ENCODE measurements at places on chromosomes 5 and 9.

DNA sequence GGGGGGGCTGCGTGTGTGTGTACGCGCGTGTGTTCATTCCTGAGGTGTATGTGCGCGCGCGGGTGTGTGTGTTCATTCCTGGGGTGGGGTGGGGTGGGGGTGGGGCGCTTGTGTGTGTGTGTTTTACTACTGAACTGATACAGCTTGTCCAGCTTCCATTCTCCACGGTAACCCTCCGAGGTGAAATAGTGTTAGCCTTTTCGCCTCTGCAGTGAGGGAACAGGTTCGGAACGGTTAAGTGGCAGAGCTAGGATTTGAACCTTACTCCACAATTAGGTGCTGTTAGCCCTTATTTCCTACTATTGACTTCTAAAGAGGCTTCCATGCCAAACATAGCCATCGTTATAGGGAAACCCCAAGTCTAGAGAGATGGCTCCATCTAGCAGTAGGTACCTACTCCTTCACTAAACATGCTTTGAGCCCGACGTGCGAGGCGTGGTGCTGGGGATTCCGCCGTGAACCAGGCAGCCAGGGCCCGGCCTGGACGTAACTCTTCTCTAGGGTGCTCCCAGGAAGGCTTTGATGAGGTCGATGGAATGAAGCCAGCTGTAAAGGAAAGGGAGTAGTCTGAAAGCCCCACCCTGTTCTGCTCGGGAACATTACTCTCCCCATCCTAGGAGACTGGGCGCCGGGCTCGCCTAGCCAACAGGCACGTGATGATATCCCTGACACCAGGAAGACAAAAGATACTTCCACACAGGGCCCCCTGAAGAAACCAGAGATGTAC, 782 bp upstream of the SKP1 start:
- peak; percentile 40 for DNase-seq

GRCh38 chr9:83219154-83219923, 156.4 kb upstream of the RASEF start:
- peak; percentile 88 for DNase-seq

GRCh38 chr5:143636931-143637528, 174.9 kb upstream of the HMHB1 start:
- no peak for DNase-seq

- DNase-seq, result no peak
Observed at GRCh38 chr5:58330781-58331180, 129.1 kb downstream of the PLK2 start.

DNA sequence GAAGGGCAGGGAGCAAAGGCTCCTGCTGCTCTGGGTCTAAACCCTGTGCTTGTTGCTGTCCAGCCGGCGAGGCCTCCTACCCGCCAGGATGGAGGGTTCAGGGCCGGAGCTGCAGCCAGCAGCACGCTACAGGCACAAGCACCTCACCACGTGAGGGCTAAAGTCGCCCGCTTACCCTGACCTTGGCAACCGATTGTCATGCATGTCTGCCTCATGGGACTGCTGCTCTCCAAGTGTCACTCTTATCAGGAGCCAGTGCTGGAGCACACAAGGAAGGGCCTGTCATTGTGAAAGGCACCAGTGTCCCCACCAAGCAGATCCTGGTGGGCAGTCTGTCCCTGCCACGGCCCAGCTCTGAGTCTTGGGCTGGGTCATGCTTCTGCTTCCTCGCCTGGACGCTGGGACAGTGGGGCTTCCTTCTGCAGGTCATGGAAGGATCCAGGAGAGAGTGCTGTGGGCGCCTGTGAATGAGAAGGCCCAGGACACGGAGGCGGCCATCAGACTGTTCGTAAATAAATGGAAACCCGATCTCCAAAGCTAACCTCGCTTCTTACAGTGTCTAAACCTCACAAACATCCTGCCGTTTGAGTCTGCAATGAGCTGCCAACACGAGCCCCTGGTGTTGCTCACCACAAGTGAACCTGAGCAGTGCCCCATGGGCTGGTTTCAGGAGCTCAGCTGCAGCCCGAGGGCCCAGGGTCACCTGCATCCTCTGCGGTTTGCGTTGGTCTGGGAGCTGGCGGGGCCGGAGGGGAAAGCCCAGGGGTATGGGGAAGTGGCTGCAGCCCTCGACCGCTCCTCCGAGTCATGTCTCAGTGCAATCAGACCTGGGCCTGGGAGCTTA, 58.2 kb upstream of the RXRA start:
- DNase-seq, result no peak

- DNase-seq, result no peak
Observed at GRCh38 chr9:37421914-37422288, 595 bp upstream of the GRHPR start.

DNA sequence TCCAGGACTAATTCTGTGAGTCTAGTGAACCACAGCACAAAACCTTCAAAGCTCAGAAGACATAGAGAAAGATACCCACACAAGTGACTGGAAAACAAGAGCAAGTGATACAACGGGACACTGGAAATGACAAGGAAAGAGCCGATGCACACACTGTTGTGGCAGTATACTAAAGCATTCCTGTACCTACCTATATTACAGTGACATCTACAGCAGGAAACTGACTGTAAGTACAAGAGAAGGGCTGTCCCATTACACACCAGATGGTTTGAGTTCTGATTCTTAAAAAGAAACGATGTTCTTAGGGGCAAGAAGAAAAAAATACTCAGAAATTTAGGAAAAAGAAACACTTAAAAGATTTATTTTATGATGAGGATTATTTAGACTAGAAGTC, 18.5 kb downstream of the TMEM245 start:
- DNase-seq, result no peak

DNA sequence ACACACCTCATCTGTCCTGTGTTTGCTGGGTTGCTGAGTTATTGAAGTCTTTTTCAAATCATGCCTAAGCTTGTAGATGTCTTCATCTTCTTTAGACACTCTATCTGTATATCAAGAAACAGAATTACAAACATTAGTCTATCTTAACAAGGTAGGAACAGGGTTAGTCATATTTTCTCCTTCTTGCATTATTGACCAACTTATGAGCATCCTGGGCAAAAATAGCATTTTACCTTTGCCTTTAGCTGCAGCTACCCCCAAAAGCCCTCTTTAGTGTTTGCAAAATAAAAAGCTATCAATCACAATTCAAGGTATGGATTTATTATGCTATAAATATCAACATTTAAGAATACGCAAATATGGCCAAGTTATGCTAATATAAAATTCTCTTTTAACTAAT, 3.4 kb downstream of the PLK2 start:
- no peak for DNase-seq

- DNase-seq, result no peak
Observed at GRCh38 chr5:154286557-154286956, 96.0 kb downstream of the GALNT10 start.

DNA sequence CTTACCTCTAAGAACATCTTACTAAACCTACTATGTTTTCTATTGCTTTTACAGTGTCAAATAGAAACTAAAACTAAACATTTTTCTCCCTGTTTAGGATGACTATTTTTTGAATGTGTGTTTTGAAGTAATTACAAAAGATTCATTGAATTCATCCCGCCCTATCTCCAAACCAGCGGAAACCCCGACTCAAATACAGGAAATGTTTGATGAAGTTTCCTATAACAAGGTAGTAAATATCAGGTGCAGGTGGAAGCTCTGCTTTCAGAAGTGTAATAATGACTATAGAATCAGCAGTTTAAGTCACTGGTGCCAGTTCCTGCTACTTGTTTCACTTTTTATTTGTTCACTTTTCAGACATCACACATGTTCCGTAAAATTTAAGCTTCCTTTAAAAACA, 20.0 kb downstream of the ERAP2 start:
- DNase-seq, result no peak

- no peak for DNase-seq
Observed at GRCh38 chr5:88954511-88954910, 71.5 kb upstream of the MEF2C start.

DNA sequence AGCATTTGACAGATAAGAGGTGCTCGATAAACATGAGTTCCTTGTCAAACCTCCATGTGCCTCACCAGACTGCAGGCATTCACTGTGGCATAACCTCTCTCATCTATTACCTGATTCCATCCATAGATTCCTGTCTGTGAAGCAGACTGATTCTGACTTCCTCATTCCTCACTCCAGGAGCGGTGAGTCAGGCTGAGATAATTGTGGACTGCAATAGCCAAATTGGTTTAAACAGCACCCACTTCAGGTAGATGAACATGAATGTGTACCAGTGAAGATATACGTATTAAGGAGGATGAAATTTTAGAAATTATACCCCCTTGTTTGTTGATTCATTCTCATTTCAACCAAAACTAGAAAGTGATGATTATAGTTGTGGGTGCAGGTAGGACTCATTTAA, 391.2 kb downstream of the HINT1 start:
- DNase-seq, result no peak

DNA sequence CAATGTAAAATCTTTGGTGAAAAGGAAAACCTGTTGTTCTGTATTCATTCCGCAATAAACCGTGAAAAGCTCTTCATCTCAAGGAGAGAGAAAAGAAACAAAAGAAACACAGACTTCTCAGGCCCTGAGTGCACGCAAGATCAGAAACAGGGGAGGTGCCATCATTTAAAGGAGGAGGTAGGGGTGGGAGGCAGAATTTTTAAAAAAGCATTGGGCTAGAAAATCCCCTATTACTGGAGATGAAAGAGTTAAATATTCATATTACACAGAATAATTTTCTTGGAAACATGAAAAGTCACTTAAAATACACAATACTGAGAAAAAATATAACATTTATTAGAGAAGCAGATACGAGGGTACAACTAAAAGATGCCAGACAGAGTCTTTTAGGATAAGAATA, 56.3 kb downstream of the USP20 start:
- no peak for DNase-seq

DNA sequence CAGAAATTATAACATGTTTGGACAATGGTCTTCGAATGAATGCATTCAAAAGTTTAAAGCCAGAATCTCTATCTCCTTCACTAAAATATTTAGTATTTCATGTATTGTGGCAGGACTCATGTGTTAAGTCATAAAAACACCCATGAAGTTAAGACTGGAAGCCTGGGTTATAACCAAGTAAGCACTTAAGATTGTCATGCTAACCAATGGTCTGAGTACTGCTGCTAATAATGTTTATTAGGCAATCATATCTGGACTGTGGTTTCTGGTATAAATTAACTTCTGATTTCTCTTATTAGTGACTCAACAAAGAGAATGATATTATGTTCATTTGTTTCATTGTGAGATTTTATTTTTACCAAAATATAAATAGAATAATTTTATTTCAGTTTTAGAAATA, 297.9 kb upstream of the EDIL3 start:
- no peak for DNase-seq

DNA sequence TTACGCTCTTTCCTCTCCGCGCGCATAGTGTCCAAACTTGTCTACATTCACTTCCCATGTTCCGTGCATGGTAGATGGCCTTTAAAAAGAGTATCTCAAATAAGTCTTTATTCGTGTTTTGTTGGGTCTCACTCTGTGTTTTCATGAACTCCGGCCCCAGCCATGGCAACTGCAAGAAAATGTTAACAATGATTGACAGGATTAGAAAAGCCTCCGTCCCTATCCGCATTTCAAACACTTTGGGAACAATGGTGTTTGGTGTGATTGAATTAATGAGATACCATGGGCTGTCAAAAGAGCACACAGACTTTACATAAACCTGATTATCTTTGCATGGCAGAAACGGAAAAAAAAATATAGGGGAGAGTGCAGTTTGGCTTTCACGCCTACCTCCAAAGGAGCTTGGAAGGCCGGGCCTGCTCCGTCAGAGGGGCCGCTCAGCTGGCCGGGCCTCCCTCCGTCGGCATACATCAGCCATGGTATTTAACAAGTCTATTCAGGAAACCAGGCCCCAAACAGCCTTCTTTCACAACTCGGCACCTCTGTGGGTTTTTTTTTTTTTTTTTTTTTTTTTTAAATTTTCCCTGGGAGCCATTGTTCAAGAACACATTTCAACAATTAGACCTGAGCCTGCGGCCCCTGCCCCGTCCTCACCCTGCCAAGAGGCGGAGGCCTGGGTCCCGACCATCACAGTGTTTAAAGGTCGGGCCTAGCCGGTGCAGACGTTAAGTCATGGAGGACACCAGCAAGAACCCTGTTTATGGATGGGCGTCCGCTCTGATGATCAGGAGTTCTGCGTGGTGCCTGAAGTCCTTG, 323.8 kb upstream of the IRX4 start:
- DNase-seq, result no peak

- peak; percentile 65 for DNase-seq
Observed at GRCh38 chr9:127388037-127388855, 8.7 kb upstream of the SLC2A8 start.

DNA sequence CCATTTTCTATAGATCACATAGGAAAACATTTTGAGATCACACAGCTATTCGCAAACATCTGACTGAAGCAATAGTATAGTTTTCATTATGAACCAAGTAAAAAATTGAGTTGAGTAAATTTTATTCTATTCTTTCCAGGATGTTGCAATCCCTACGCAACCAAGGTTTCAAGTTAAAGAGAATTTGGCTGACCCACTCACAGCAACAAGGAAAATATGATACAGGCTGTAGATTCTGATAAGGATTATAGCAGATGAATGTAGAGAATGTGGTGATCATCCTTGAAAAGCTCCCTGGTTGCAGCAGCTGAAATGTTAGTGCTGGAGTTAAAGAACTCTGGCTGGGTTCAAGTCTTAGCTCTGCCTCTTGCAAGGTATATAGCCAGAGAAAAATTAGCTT, 4.7 kb downstream of the ABCA1 start:
- DNase-seq, result no peak

DNA sequence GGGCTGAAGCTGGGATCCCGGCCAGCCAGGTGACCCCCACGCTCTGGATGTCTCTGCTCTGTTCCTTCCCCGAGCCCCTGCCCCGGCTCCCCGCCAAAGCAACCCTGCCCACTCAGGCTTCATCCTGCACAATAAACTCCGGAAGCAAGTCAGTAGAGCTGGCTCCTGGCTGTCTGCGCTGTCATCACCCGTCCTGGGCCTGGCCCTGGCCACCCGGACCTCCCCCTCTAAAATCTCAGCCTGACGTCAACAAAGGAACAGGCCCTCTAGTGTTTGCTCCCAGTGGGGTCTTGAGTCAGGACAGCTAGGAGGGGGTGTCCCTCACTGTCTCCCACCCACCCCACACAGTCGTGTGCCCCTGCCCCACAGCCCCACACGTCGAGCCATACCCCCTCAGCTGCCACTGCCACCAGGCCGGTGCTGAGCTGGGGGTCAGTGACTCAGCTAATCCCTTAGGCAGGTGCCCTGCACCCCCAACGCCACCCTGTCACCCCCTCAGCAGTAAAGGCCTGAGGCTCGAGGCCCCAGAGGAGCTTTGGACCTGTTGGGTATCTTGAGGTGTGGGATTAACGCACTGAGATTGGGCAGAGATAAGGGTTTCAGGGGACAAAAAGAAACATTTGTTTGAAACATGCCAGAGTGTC, 1.1 kb upstream of the LCNL1 start:
- no peak for DNase-seq

DNA sequence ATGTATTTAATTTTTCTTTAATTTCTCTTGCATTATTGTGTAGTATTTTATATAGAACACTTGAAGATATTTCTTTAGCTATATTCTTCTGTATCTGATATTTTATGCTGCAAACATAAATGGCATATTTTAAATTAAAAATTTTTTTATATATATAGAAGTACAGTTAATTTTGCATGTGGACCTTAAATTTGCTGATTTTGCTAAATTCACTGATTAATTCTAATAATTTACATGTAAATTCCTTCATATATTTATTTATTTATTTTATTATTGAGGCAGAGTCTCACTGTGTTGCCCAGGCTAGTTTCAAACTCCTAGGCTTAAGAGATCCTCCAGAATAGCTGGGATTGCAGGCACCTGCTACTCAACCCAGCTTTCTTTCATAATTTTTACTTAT, 276.9 kb downstream of the PRR16 start:
- no peak for DNase-seq

GRCh38 chr5:148809781-148810524, 16.5 kb upstream of the ADRB2 start:
- DNase-seq, result no peak

Data from left hindlimb (tissue), 1 donor.